Calu3 (cell line): ENCODE measurements at places on chromosomes 2 and 18. TPM values are rescaled to one million over a fixed set of nuclear protein-coding genes. Genes with fewer than 3 reads are reported as not detected.

NDUFS1 gene
- total RNA-seq, result 79.2 and 81.0 TPM in 2 replicates

CDKL4 gene
- 0.83 and 1.3 TPM in 2 replicates for total RNA-seq

PRKAG3 gene
- not detected in 2 replicates for total RNA-seq

NTSR2 gene
- not detected in 2 replicates for total RNA-seq

DNA sequence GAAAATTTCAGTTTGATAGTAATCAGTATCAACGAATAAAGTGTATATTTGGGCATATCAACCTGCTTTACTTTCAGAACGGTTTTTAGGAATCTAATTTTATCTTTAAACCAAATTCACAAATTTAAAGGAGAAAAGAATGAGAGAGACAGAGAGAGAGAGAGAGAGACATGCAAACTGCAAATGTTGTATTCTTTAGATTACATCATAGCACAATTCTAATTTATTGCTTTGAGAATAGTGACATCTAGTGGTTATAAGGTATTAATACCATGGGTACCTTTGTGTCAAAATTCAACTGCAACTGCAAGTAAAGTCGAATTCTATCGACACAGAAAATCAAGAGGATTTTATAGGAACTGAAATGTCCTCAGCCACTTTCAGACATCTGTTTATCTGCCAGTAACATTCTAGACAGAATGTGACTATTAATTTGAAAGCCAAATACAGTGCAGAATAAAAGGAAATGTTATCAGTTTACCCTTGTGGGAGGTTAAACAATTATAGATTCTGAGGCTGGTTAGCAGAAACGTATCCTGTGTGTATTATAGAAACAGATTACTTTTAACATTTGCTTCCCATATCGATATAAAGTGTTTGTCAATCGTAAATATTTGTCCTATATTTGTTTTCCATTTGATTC is 529.8 kb upstream of the VRK2 start:
- H3K4me1 ChIP-seq, result peaks cover 8% of the 10 kb centered on the region
- no peaks in the 10 kb centered on the region for H3K36me3 ChIP-seq
- H3K27ac ChIP-seq, result no peak overlapping the region

DNA sequence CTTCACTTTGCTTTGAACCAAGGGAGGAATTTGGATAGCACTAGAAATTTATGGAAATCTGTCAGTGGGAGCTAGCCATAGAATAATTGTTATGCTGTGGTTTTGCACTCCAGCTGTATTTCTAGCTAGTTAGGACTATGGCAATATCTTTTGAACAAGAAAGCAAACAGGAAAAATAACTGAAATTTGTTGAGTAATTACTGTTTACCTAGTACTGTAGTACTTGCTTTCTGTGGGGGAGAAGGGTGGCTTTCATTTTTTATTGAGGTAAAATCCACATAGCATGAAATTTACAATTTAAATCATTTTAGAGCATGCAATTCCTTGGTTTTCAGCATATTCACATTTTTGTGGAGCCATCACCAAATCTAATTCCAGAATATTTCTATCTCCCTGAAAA is 28.4 kb downstream of the MBD5 start:
- no peak overlapping the region for H3K27ac ChIP-seq
- H3K36me3 ChIP-seq, result no peaks in the 10 kb centered on the region
- H3K27me3 ChIP-seq, result no peaks in the 10 kb centered on the region
- peaks cover 9% of the 10 kb centered on the region for H3K4me1 ChIP-seq
- H3K4me3 ChIP-seq, result no peak overlapping the region

DNA sequence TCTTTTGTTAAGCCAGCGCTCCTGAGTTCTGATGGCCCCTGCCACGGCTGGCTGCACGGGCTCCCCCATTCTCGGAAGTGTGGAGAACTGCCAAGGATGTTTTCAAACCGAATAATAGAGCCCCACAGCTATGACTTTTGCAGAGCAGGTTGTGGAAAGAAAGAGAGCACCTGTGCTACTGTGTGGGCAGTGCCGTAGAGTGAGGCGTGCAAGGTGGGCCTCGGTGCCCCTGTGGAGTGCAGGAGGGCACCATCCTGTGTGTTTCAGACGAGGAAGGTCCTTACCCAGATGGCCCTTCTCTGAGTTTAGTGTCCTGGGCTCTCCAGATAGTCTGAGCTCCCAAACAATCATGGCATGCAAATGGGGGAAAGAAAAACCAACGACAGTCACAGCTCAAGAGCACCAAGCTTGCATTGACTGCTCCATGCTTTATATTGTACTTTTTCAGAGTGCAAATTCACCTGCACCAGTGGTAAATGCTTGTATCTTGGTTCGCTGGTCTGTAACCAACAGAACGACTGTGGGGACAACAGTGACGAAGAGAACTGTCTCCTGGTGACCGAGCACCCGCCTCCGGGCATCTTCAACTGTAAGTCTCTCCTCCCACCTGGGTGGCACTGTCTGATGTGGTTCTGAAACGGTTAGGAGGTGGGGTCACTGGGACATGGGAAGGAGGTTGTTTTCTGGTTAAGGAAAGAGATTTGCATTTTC is 219.4 kb downstream of the LDLRAD4 start:
- H3K36me3 ChIP-seq, result no peaks in the 10 kb centered on the region
- H3K4me3 ChIP-seq, result no peak overlapping the region

DNA sequence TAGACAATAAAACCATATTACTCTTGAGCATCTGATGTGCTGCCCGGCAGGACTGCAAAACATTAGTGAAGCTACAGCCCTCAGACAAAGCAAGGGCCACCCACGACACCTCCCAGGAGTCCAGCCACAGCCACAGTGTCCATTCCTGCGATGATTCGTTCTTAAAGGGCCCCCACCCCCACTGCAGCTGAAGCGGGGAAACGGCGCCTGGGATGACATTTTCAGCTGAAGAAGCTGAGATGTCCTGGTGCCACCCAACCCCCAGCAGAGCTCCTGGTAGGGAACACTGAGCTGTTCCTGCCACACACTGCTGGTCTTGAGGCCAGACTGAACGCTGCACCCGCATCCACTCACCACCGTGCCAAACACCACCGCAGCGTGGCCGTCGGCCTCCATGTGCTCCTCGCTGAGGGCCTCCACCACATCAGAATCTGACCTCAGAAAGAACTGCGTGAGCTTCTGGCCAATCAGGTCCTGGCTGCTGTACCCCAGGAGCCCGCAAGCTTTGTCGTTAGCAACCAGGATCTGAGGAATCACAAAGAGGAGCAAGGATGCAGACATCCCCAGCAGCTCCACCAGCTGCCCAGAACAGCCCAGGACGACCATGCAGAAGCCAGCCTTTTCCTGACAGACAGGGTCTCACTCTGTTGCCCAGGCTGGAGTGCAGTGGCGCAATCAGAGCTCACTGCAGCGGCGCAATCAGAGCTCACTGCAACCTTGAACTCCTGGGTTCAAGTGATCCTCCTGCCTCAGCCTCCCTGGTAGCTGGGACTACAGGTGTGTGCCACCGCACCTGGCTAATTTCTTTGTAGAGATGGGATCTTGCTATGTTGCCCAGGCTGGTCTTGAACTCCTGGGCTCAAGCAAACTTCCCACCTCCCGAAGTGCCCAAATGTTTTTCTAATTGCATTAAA is 9.5 kb downstream of the PASK start:
- no peaks in the 10 kb centered on the region for H3K27me3 ChIP-seq
- H3K36me3 ChIP-seq, result no peaks in the 10 kb centered on the region
- no peak overlapping the region for H3K4me3 ChIP-seq
- no peaks in the 10 kb centered on the region for H3K4me1 ChIP-seq
- no peak for DNase-seq
- H3K27ac ChIP-seq, result no peak overlapping the region

- no peaks in the 10 kb centered on the region for H3K4me1 ChIP-seq
- H3K36me3 ChIP-seq, result no peaks in the 10 kb centered on the region
- H3K4me3 ChIP-seq, result no peak overlapping the region
- no peaks in the 10 kb centered on the region for H3K27me3 ChIP-seq
- H3K27ac ChIP-seq, result no peak overlapping the region
- DNase-seq, result no peak
Measured at GRCh38 chr2:152550386-152550785, 166.9 kb downstream of the PRPF40A start.

- H3K27me3 ChIP-seq, result peaks cover 42% of the 10 kb centered on the region
- H3K36me3 ChIP-seq, result no peaks in the 10 kb centered on the region
- H3K27ac ChIP-seq, result no peak overlapping the region
- H3K4me1 ChIP-seq, result no peaks in the 10 kb centered on the region
- H3K4me3 ChIP-seq, result no peak overlapping the region
Measured at GRCh38 chr2:88114889-88115288, 13.0 kb downstream of the FABP1 start.

DNA sequence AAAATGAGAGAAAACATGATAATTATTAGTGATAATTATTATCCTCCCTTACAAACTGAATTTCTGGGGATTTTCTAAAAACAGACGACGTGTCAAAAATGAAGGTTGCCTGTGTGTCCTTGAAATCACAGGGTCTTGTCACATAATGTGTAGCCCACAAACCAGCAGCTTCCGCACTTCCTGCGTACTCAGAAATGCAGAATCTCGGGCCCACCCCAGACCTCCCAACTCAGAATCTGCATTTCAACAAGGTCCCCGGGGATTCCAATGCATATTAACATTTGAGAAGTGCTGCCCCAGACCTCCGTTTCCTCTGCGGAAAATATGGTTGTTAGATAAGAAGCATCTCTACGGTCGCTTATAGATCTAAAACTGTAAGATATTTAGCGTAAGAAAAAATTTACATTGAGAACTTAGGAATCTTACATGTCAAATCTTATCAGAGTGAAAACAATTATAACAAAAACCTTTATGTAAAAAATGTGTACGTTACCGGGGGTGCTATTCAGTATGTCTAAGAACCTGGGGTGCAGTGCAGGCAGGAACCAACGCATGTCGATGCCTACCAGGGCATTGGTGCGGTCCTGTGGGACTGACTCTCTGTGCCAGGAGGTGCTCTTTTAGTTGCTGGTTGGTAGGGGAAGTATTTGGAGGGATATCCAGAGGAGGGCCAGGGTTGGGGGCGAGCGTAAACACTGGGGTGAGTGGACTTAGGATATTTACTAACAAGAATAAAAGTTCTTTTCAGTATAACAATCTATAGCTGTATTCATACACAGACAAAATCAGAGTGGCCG is 15.2 kb downstream of the CDKL4 start:
- no peak for DNase-seq
- no peak overlapping the region for H3K27ac ChIP-seq
- no peaks in the 10 kb centered on the region for H3K36me3 ChIP-seq
- no peak overlapping the region for H3K4me3 ChIP-seq
- no peaks in the 10 kb centered on the region for H3K27me3 ChIP-seq
- no peaks in the 10 kb centered on the region for H3K4me1 ChIP-seq

DNA sequence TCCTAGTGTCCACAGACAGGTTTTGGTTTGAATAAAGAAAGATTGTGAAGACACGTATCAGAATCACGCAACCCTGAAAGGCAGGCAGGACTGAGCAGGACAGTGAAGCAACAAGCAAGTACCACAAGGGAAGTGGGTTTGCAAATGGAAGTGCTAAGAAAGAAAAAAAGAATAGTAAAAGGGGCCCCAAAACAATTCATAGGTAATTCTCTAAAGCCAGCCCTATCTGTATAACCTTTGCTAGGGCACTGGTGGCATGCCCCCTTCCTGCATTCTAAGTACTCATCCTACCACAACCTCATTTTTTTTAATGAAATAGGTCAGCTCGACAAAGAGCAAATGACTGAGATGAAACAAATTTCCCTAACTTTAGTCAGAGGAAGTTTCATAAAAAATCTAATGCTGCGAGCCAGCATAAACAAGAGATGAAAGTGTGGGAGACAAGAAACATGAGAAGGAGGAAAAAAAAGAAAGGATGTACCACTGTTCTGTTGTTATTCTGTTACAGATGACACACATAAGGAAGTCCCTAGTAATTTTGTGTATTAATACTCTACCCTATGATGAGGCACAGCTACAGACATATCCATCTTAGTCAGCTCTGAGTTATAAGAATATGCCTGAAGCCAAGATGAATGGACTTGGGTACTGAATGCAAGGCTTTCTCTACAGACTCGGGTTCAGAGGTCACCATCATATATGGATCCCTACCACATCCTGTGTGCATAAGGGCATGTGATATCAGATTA is 32.2 kb downstream of the IKZF2 start:
- peaks cover 29% of the 10 kb centered on the region for H3K4me1 ChIP-seq
- no peaks in the 10 kb centered on the region for H3K36me3 ChIP-seq
- no peaks in the 10 kb centered on the region for H3K27me3 ChIP-seq
- no peak overlapping the region for H3K4me3 ChIP-seq
